Urinary bladder (tissue), 4 donors: ENCODE measurements at places on chromosomes 11 and 22. TPM values are rescaled to one million over a fixed set of nuclear protein-coding genes. Genes with fewer than 3 reads are reported as not detected.

DNA sequence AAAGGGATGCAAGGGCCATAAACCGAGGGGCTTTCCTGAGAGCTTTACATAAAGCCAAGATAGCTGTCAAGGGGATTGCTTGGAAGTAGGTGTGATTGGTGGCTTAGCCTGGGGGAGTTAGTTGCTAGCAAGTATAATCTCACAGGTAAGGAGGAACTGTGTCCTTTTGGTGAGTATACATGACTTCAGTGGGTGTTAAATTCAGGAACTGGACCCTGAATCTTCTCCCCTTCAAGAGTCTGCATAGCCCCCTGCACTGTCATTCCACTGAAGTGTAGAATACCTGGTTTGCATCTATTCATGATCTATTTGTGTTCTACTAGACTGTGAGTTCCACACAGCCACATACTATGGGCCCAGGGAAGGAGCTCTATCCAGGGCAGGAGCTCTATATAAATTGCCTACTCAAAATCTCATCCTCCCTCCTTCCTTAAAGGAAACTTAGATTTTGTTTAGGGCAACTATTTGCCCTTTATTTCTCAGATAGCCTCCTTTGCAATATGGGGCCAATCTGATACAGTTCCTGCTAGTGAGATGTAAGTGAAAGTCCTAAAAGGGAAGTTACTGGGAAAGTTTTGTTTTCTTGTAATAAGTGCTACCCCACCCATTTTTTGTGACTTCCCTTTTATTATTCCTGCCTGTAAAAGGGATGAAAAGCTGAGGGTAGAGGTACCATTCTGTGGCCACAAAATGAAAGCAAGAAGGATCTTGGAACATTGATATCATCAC lies 120.5 kb downstream of the PGR start:
- no peak for DNase-seq

DNA sequence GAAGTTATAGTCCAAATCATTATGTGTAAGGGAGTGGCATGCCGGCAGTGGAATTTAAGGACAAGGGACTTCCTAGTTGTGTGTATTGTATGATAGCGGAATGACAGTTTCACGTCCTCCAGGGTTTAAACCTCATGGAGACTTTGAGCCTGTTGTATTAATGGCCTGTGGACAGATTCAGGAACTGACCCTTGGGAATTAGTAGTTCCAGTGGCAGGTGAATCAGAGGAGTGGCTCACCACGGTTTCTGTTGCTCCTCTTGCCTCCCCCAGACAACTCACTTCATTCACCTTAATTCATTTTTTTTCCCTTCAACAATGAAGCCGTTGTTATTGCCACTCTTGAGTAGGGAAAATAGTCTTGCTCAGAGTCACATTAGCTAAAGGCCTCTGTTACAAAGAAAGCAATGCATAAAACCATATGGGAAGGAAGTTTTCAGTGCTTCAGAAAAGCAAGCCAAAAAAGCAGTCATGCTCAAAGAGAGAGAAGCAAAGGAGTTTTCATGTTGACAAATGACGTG lies 22.6 kb downstream of the AMOTL1 start:
- no peak for DNase-seq

- no peak for DNase-seq
Measured at GRCh38 chr11:125464270-125464662, 31.8 kb downstream of the FEZ1 start.

Gene NDUFS8
- 57.0 TPM for total RNA-seq

Gene BIRC3
- 6.2 TPM for total RNA-seq

DNA sequence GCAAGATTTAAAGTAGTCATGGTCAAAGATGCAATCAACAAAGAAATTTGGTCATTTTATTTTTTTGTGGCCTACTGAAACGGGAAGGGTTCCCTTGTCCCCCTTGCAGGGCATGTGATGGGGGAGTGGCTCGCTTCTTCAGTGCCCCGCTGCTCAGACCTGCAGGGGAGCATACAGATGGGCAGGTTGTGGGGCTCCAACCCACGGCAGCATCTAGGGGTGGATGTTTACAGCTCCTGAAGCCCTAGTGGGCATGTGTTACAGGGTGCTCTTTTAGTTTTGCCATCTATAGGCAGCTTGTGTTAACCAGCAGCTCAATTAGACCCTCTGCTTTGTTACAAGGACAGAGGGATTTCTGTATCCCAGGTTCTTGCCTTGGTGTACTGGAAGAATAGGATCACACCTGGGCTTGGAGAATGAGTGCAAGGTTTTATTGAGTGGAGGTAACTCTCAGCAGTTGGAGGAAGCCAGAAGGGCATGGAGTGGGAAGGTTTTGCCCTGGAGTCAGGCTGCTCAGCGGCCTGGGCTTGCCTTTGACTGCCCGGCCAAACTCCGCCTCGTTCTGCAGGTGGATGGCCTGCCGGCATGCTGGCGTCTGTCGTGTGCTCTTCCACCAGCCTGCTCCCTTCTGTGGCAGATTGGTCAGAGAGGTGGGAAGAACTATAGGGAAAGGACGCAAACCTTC lies 9.4 kb downstream of the GSTP1 start:
- no peak for DNase-seq

Gene VSIG2
- total RNA-seq = 27.5 TPM

Gene PICK1
- total RNA-seq = 13.7 TPM

GRCh38 chr11:2791521-2792380 lies 92.0 kb upstream of the KCNQ1OT1 start:
- DNase-seq = no peak

DNA sequence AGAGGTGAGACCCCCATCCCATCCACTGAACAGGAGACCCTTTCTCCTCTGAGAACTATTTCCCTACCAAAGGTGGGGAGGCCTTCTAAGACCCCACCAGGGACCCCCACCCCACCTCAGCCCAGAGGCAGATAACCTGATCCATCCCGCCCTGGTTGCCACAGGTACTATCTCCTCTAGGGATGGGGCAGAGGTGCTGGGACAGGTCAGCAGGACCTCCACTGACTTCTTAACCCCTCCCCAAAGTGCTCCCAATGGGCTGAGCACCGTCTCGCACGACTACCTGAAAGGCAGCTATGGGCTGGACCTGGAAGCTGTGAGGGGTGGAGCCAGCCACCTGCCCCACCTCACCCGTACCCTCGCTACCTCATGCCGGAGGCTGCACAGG lies 4.3 kb downstream of the INPPL1 start:
- DNase-seq = no peak

- DNase-seq = no peak
Measured at GRCh38 chr11:83956119-83956697, 670.0 kb upstream of the CCDC90B start.

- DNase-seq = no peak
Measured at GRCh38 chr22:47194476-47195155, 432.2 kb downstream of the TBC1D22A start.

GRCh38 chr22:45077286-45077685 lies 67.5 kb upstream of the PHF21B start:
- DNase-seq = no peak

DNA sequence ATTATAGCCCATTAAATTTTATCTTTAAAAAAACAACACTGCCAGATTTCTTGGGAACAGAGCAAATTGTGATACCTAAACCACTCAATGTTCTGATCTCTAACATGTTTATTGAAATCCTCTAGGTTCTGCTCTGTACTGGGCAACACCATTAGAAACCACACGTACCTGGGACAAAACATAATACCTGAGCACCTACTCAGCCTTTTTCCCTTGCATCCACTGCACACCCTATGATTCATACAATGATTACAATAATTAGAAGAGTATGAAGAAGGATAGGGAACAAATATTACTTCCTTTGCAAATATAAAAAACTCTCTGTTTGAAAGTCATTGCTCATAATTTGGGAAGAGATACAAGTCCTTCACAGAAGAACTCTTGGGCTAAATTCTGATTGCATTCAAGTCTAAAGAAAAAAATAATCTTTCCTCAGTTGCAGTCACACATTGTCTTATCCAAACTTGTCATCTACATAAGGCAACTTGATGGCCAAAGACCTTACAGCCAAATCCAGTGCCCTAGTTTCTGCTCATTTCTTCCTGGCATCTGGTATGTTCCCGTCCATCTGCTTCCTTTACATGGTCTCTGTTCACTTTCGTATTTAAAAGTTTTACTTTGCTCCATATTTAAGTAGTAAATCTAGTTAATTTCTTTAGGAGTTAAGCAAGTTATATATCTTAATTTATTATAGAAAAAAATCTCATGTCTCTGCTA lies 407.4 kb downstream of the LRRC4C start:
- no peak for DNase-seq

DNA sequence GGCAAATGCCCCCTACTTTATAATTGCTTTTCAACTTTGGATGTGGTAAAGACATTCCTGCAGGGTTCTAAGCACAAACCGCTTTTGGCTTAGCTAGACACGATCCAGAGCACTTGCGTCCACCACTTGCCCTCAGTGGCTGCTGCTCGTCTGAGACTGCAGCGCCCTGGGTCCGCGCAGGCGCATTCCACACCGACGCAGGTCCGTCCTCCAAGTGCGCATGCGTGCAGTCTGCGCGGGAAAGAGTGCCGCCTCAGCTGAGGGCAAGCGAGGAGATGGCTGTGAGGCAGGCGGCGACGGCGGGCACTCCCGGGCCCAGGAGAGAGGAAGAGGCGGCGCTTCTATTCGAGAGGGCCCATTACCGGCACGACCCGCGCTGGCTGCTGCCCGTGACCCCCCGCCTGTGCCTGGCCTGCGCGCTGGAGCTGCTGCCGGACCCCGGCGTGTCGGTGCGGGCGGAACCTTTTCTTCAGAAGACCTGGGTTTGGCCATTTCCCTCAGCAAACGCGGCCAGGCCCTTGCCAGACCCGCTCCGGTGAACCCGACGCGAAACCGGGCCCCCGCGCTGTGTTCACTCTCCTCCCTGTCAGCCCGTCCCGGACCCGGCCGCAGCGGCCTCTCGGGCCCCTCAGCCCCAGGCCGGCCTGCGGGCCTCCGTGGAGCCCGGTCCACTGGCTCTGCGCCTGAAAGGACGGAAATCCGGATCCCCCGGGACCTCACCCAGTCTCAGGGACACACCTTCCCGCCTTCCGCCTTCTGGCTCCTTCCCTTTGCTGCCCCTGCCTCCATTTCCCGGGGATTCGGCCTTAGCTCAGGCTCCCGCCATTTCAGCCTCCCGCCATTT lies at the start of gene MEI1:
TSS of gene MEI1 (plus strand) at position 240 of the 844 bp plus-strand sequence. CDS start at position 276, 36 bp downstream.
- DNase-seq = no peak

DNA sequence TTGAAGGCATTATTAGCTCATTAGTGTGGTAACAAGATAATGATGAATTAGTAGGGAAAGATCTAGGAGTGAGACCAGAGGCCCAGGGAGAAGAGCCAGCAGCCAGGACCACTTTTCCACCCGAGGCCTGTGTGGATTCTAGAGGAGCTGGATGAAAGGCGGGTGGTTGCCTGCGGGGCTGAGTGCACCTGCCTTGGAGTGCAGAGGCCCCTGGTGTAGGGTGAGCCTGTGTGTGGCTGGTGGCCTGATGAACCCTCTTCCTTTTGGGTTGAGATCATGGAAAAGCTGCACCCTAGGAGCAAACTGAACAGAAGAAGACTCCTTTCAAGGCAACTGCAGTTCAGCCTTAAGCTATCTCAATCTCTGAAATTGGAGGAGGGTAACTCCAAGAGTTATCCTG lies 5.9 kb upstream of the TP53AIP1 start:
- DNase-seq = no peak

Gene CRYAB
- 21.3 TPM for total RNA-seq

DNA sequence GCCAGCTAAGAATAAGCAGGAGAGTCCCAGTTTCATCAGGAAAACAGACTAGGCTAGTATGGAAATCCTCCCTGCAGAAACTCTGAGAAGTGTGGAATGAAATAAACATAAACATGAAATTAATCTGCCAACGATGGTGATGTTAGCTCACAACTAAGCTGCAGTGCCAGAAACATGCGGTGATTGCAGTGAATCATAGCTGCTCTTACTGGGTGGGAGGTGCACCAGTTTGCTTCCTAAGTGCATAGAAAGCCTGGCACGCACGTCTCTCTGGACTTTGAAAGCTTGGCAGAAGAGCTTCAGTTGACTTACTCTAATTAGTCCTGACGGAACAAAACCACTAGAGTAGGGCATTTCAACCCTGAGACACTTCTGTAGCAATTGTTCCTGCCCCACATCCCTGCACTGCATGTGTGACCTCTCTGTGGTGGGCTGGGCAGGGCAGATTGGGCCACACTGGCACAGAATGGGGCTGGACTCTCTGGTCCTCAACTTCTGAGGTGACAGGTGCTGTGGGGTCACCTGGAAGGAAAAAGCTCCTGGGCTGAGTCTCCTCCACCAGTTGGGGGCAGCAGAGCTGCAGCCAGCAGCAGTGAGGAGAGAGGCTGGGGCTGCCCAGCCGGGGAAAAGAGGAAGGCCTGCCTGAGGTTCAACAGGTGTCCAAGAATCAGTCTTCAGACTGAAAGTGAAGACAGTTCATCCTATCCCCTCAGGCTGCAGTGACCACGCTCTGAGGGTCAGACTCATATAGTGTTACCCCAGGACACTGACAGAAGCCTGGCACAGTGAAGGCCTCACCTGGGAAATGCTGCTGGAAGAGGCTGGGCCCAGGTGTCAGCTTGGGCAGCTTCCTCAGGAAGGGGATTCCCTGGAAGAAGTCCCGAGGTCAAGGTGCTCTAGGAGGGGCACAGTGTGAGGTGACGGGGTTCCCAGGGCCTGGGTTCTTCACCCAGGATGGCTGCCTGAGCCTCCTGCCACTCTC lies 40.5 kb downstream of the GGTLC2 start:
- no peak for DNase-seq

DNA sequence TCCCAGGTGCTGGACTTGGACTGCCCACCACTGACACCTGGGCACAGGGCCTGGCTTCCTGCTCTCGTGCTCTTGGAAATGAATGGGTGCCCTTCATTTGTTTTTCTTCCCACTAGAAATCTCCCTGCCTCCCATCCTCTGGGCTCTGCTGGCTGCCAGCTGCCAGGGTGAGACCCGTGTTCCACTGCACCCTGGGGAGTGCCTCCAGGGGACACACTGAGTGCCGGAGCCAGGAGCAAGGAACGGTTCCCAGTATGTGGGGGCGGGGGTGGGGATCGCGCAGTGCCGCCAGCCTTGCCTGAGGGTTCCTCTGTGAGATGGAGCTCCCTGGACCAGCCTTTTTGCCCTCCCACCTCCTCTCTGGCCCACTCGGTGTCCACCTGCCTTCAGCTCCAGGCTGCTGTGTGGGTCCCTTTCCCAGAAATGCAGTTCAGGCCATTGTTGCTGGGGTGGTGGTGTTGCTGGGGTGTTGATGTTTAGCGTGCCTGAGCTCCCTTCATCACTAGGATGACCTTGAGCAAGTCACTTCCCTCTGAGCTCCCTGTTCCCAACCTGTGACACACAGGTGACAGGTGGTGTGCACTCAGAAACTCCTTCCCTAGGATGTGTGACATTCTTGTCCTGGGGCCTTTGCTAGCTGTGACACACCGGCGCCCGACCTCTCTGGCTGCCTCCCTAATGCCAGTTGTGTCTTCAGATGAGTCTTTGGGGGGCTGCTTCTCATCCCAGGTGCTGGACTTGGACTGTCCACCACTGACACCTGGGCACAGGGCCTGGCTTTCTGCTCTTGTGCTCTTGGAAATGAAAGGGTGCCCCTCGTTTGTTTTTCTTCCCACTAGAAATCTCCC lies 72.1 kb downstream of the MED15 start:
- DNase-seq = no peak

Gene C1QTNF4
- 3.5 TPM for total RNA-seq
